Activated CD8-positive, alpha-beta T cell treated with anti-CD3 and anti-CD28 coated beads for 36 hours (primary cell): ENCODE measurements at places on chromosomes 6 and 20.
A peak's percentile ranks its signal among the peaks of the same experiment; 100 is the strongest.

DNA sequence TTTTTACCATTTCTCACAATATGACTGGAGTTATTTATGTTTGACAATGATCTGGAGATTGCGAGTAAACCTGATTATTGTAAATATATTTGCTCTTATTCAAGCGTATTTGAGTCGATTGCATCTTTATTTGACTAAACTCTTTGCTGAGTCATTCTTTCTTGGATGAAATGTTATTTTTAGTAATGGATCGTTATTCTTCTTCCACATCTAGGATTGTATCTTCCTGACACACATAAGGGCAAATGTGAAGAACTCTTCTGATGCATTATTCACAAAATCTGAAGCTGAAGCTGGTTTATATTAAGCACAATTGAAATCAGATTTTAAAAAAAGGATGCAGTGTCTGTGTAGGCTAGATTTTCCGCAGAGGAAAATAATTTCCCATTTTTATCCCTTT lies 68.2 kb downstream of the SEL1L2 start:
- no peak for DNase-seq

DNA sequence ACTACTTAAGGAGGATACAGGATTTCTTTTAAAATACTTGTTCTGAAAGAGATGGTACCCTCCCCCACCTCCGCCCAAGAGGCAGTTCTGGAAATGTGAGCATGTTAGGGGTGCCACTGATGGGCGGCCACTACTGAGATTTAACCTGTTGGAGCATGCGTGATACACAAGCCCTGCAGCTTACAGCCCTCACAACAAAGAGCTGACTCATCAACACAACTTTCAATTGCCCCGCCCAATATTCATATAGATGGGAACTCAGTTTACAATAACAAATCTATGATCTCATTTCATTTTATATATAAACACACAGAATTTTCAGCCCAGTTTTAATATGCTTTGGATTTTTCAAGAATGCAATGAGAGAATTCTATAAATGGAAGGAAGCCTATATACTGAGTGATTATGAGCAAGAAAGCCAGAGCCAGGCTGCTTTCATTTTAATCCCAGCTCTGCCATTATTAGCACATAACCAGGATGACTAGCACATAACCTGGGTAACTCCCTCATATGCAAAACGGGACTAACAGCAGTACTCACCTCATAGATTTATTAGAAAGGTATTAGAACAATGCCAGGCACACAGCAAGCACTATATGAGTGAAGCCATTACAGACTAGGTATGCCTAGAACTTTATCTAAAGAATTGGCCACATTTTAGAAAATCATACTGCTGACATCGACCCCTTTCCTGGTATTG lies 45.6 kb upstream of the IPCEF1 start:
- DNase-seq: no peak

DNA sequence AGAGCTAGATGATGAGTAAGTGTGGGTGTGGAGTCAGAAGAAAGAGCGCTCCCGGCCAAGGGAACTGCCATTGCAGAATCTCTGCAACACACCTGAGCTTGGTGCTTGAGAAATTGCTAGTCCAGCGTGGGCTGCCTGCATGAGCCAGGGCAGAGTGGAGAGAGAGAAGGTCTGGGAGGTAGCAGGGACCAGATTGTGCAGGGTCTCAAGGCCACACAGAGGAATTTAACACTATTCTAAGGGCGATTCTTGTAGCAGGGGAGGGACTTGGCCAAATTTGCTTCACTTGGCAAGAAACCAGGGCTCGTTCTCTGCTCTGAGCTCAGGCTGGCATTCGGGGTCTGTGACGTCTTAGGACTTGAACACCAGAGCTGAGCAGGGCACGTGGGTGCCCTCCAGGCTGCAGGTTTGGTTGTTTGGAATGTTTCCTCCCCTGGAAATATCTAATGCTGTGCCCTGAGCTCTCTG lies 53.5 kb downstream of the BCAS4 start:
- no peak for DNase-seq

GRCh38 chr6:106754215-106754614 lies 124.8 kb downstream of the QRSL1 start:
- DNase-seq: no peak

DNA sequence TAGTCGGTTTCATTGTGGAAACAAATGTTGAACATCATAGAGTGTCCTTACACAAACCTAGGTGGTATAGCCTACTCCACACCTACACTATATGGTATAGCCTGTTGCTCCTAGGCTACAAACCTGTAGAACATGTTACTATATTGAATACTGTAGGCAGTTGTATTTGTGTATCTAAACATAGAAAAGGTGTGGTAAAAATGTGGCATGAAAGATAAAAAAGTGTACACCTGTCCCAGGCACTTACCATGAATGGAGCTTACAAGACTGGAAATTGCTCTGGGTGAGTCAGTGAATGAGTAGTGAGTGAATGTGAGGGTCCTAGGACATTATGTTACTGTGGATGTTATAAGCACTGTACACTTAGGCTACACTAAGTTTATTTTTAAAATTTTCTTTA lies 103.0 kb downstream of the ZFAND3 start:
- DNase-seq: no peak

- DNase-seq: no peak
Observed at GRCh38 chr6:159421586-159421985, 252.4 kb downstream of the FNDC1 start.

DNA sequence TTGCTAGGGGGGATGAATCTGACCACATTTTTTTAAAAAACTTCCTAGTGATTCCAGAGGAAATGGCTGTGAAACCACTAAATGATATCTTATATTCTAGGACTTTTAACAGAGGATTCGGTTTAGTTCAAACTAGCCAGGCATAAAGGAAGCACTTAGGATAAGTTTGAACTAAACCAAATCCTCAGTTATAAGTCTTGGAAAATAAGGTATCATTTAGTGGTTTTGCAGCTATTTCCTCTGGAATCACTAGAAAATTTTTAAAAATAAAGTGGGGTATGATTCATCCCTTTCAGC lies 327.9 kb upstream of the QKI start:
- DNase-seq: no peak

DNA sequence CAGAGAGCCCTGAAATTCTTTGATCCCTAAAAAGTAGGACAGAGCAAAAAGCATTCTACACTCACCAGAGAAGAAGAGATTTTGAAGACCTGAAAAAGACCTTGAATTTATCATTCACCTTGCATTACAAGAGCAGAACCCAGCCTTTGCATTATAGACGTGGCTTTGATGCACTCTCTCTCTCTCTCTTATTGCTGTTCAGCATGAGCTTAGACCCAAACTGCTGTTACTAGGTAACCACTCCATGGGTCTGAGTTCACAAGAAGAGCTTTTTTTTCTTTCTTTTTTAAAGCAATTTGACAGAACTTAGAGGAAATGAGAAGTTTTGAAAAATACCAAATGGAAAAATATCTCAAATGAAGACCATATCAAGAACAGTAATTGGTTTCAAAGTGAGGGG lies 44.4 kb downstream of the COL9A1 start:
- no peak for DNase-seq

GRCh38 chr20:10861090-10861489 lies 187.3 kb upstream of the JAG1 start:
- no peak for DNase-seq

GRCh38 chr6:47118611-47119010 lies 76.5 kb upstream of the ADGRF1 start:
- no peak for DNase-seq

DNA sequence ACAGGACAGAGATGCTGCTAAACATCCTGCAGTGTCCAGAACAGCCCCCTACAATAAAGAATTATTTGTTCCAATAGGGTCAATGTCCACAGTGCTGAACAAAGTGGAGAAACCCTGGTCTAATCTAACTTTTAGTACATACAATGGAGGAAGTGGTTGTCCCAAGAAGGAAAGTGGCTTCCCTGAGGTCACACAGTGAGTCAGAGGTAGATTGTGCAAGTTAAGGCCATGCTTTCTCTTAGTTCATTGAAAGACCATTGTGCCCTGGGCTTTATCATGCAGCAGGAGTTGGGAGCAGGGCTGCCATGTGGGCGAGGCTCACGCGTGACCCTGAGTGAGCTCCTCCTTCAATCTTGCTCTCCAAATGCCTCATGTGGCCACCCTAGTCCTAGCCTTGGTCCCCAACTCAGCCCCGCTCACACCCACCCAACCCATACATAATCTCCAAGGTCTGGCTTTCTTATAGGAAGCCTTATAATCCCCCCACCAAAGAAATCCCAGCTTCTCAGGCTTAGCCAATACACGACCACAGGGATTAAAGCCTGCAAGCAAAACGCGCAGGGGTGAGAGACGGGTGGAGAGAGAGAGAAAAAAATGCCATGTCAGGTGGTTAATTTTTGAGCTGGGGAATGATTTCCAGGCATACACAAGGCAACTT lies 19.9 kb downstream of the SLC13A3 start:
- DNase-seq: peak; percentile 10

DNA sequence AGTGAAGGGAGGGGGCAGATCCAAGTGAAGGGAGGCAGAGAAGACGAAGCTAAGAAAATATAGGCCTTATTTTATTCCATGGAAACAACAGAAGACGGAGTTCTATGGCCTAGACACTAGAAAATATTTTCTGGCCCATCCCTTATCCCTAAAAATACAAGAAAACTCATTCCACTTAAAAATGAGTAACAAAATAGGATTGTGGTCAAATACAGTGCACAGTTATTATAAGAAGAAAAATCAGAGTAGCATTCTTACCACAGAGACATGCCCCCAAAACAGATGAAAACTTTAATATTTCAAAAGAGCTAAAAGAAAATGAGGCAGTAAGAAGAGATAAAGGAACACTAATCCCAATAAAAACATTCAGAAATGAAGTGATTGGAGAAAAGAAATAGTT lies 202.9 kb downstream of the GMPR start:
- DNase-seq: no peak

DNA sequence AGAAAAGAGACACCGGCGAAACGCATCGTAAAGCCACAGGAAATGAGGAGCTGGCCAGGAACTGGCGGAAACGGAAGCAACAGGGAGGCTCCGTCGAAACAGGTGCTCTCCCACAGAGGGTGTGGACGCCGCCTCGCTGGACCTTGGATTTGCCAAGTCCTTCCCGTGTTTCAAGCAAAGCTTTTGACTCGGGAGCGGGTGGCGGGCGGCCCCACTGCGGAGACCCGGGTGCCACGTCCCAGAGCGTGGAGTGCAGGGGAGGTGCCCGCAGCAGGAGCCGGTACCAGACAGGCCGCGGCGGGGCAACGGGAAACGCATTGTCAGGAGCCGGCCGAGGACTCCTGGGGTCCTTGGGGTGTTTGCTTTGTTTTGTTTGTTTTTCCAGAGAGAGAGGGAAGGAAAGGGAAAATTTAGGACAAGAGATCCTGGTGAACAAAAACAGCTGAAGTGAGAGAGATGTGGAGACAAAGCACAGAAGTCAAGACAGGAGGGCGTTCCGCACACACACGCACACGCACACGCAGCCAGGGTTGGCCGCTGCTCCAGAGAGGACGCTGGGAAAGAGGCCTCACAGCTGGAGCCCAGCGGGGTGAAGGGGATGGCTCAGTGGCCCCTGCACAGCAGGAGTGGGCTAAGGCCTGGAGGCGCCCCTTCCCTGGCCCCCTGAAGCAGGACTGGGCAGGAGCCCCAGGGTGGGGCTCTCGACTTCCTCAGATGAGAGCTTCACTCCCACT lies 50.9 kb upstream of the CHRNA4 start:
- no peak for DNase-seq

GRCh38 chr6:106662458-106662857 lies 33.1 kb downstream of the QRSL1 start:
- no peak for DNase-seq

DNA sequence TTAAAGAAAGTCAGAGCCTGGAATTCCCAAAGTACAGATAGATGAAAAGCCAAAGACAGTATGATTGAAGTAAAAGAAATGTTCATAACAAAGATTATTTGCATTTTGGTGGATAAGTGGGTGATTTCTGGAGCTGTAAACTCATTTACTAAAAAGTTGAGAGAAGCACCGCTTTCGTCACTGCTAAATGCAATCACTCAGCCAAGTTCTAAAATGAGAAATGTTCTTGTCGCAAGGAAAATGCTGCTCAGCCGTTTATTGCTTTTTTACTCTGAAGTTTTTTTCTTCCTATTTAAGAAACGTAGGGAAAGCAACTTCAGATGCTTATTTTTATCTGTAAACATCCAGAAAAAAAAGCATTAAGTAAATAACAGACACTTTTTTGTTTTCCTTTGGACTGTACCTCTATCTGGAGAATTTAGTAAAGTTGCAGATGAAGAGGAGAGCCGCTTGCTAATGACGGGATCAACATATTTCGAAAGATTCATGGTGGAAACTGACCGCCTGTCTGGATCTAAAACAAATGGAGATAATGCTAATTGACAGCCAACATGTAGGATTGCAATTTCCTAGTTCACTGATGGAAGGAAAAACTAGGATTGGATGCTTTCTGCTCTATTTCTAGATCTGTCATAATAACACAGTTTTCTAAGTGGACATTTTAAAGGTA lies 93.8 kb upstream of the BCLAF1 start:
- DNase-seq: no peak

DNA sequence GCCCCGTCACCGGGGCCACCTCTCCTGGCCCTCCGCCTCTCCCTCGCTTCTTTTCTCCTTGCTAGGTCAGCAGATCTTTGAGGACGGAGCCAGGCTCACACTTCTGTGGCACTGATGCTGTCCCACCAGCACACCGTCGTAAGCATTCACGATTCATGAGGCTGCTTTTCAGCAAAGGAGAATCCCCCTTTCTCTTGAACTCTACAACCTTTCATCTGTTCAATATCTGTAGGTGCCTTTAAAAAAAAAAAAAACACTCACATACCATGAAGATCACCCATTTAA lies 31.3 kb downstream of the ANKRD60 start:
- no peak for DNase-seq

DNA sequence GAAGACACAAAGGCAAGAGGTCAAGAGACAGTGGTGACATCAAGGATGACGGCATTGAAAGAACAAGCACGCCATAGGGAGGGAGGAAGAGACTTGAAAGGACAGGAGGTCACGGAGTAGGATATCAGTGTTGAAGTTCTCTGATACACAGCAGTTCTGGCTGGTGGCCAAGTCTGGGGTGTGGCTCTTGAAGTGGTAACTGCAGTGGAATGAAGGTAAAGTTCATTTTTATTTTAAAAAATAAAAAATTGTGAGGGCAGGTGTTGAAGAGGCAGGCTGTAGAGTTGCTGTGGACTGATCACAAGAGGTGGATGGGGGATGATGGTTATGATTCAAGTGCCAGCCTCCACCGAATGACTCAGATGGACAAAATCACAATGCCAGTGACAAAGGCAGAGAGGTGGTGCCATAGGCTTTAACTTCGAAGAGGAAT lies 53.2 kb upstream of the BMP2 start:
- DNase-seq: no peak

DNA sequence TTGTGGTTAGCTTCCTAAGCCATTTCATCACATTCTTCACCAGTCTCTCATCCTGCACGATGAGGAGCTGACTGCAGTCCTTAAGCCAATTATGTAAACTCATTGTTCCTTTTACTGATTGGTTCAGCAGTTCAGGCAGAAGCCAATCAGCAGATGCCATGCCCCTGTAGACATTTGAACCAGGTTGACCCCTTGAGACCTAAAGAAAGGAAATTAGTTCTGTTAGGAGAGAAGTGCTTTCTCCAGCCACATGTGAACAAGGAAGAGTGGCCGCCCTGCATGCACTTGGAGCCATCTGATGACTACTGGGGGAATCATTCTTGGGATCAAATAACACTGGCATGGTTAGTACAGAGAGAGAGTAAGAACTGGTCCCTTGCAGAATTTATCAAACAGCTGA lies 535.2 kb upstream of the ID4 start:
- no peak for DNase-seq

GRCh38 chr6:33787954-33788693 lies 806 bp downstream of the LEMD2 start:
- DNase-seq: peak; percentile 74

- DNase-seq: no peak
Observed at GRCh38 chr20:63433756-63434531, 38.5 kb downstream of the KCNQ2 start.

- DNase-seq: no peak
Observed at GRCh38 chr20:40922865-40923264, 105.8 kb upstream of the TOP1 start.
